ENCODE measurements at places on chromosomes 4 and X.

DNA sequence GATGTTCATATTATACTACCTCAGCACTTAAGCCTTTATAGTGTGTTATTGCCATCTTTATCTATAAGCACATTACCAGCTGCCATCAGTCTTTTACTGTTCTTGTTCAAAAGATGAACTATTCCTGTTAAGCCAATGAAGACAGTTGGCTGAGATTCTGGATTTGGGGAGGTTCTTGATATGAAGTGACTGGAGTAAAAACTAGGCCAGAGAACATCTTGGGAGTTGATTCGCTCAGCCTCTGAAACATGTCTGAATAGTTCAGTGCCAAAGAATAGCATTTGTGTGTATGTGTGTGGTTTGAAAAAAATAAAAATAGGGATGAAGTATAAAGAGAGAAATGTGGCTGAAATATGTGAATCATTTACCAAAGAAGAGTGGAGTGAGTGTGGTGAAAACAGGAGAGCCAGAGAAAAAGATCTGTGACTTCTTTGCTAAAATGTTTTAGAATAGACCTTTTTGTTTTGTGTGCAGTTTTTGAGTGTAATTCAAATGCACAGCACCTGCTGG is 15.2 kb downstream of the EXOC1 start:
- no peak for DNase-seq

DNA sequence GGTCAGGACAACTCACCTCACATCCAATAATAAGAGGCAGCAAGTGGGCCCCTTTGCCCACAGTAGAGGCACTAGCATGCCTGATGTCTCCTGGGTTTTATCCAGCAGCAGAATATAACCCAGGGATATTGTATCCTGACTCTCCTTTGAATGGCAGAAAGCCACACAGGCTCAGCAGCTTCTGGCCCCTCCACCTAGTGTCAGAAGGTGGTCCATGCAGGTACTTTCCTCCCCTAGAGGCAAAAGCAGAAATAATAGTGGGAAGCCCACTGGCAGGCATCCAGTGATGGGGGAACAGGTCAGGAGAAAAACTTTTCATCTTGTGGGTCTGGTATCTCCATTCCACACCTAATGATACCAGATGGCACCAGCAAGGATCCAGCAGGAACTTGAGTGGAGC is 75.5 kb upstream of the IRS4 start:
- DNase-seq: no peak

- DNase-seq: no peak
Observed at GRCh38 chr4:127416115-127416514, 216.6 kb upstream of the INTU start.

DNA sequence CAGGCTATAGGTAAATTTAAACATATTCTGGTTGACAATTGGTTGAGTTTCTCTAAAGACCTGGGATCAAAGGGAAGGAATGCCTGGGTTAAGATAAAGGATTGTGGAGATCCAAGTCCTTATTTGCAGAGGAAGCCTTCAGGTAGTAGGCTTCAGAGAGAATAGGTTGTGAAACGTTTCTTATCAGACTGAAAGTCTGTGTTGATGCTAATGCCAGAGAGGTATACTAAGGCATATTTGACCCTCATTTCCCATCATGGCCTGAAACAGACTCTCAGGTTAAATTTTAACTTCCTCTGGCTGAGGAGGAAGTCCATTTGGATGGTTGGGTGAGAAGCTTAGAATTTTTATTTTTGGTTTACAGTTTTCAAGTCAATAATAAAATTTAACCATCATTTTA is 48.1 kb downstream of the UGT2A2 start:
- no peak for DNase-seq

GRCh38 chr4:125517831-125518230 is 203.1 kb downstream of the FAT4 start:
- no peak for DNase-seq

- no peak for DNase-seq
Observed at GRCh38 chr4:15336410-15337167, 91.2 kb upstream of the C1QTNF7 start.

DNA sequence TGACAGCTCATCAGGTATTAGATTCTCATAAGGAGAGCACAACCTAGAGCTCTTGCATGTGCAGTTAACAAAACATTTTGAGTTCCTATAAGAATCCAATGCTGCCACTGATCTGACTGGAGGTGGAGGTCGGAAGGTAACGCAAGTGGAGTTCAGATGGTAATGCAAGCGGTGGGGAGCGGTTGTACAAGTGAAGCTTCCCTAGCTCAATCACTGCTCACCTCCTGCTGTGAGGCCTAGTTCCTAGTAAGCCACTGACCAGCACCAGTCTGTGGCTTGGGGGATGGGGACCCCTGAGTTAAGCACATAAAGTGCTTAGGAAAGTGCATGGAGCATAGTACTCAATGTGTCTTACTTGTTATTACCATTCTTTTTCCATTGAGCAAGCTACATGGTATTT is 983.2 kb upstream of the IGFBP7 start:
- DNase-seq: no peak

DNA sequence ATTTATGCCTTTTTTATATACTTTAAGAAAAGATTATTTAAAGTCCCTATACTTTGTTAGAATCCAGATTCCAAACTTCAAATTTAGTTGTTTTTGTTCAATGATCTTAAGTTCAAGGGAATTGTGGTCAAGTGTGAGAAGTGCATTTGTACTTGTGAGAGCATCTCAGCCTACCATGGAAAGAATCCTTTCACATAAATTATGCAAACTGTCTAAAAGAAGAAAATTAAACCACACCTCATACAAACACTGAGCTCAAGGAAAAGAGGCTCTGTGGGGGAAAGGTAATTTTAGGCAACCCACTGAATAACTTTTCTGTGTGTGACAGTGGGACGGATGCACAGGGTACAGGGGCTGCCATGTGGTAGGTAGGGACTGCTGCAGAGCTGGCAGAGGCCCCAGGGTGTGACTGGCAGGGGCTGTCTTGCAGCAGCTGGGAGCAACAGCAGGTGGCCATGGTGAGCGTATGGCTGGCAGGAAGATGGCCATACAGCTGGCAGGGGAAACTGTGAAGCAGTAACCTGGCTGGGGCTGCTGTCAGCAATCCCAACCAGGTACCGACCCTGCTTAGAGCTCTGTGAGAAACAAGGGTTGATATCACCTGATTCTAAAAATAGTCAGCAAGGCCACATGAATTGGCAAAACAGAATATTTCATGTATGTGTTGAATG is 130.6 kb downstream of the UGT8 start:
- DNase-seq: no peak

GRCh38 chr4:56681853-56682525 is 893 bp upstream of the HOPX start:
- no peak for DNase-seq

Measured in GM12864 (cell line).